CD4-positive, alpha-beta T cell treated with Interleukin-15 for 4 hours (primary cell): ENCODE measurements at places on chromosomes 6 and 20.

GRCh38 chr6:158009114-158009891 is 27.6 kb downstream of the SYNJ2 start:
- DNase-seq = peak; percentile 14

DNA sequence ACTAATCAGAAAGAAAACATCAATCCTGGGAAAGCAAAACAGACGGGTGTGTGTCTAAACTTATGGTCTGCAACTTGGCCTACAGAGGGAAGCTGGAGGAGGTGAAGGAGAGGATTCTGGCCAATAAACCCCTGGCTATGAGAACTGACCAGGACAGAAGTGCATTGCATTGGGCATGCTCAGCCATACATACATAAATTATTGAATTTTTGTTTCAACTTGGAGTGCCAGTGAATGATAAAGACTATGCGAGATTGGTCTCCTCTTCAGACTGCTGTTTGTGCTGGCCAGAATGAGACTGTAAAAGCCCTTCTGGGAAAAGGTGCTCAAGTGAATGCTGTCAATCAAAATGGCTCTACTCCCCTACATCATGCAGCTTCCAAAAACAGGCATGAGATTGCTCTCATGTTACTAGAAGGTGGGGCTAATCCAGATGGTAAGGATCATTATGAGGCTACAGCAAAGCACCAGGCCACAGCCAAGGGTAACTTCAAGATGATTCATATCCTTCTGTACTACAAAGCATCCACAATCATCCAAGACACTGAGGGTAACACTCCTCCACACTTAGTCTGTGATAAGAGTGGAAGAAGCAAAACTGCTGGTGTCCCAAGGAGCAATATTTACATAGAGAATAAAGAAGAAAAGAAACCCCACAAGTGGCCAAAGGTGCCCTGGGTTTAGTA is 17.4 kb downstream of the ADNP start:
- DNase-seq = peak; percentile 20

DNA sequence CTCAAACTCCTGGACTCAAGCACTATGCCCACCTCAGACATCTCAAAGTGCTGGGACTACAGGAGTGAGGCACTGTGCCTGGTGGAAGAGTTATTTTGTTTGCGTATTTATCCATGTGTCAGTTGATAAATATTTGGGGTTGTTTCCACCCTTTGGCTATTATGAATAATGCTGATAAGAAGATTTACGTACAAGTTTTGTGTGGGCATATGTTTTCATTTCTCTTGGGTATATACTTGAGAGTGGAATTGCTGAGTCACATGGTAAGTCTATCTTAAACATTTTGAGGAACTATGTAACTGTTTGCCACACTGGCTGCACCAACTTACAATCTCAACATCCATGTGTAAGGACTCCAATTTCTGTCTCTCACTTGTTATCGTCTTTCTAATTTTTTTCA is 200.3 kb downstream of the RNGTT start:
- no peak for DNase-seq

DNA sequence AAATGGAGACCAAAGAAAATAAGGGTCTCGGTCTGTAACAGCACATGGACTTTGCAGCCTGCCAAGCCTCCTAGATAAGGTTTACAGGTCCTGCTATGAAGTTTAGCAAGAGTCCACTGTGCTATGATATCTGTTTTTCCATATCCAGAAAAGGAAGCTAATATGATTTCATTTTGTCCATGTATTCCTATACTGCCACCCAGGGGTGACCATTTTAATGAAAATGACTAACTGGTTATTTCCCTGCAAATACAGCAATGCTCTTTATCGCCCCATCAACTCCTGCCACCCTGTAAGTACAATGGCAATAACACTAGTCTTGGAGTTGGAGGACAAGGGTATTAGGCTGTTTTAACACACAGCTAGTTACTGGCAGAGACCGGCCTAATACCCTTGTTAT is 115.2 kb upstream of the GLP1R start:
- DNase-seq = peak; percentile 10

- DNase-seq = peak; percentile 95
Observed at GRCh38 chr6:43427406-43428111, at the start of gene ABCC10. Gene ABCC10 (plus strand): TSS chr6:43427541. CDS start chr6:43427979, 438 bp downstream.

GRCh38 chr6:17042422-17043147 is 59.3 kb upstream of the STMND1 start:
- no peak for DNase-seq

- no peak for DNase-seq
Observed at GRCh38 chr6:69784595-69785377, 12.0 kb downstream of the LMBRD1 start.

GRCh38 chr20:49987015-49987867 is 4.5 kb downstream of the SNAI1 start:
- no peak for DNase-seq

DNA sequence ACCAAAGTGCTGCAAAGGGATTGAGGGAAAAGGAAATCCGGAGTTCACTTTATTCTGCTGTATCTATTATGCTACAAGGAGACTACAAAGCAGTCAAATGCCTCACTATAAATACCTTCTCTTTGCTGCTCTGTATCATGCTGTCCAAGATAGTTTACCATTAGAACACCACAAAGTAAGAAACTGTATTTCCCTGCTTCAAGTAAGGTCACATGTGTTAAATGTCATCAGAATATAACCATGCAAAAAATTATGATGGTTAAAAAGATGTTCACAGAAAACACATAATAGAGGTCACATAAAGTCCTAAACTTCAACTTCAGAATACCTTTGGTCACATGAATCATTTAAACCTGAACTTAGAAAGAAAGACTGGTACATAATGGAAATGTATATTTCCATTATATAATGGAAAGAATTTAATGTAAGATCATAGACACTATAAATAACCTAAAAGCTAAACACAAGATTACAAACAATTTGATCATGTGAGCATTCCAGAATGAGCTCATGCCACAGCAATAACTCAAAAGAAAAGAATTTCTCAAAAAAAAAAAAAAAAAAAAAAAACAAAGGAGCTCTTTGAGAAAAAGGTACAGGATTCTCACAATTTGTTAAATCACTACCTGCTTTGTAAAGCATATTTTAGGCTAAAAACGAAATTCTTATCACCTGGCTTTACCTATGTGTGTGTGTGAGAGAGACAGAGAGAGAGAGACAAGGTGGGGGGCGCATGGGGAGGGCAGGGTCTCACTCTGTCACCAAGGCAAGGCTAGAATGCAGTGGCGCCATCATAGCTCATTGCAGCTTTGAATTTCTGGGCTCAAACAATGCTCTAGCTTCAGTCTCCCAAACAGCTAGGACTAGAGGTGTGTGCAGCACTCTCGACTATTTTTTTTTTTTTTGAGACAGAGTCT is 58.7 kb downstream of the KIF13A start:
- no peak for DNase-seq

DNA sequence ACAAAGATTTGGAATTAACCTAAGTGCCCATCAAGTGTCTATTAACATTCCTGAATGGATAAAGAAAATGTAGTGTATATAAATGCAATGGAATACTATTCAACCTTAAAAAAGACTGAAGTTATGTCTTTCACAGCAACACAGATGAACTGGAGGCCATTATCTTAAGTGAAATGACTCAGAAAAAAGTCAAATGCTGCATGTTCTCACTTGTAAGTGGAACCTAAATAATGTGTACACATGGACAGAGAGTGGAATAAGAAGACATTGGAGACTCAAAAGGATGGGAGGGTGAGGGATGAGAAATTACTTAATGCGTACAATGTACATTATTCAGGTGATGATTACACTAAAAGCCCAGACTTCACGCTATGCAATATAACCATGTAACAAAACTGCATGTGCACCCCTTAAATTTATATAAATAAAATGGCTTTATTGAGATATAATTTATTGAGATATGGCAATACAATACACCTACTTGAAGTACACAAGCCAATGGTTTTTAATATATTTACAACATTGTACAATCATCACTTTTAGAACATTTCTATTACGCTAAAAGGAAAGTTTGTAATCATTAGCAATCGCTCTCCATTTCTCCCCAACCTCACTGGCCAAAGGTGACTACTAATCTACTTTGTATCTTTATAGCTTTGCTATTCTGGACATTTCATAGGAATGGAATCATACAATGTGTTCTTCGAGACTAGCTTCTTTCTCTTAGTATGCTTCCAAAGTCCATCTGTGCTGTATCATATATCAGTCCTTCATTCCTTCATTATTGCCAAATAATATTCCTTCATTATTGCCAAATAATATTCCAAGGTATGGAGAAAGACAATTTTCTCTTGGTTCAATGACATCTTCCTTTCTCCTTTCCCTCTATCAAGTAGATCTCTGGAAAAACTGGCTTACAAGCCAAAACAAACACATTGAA is 5.8 kb downstream of the STX7 start:
- DNase-seq = no peak

DNA sequence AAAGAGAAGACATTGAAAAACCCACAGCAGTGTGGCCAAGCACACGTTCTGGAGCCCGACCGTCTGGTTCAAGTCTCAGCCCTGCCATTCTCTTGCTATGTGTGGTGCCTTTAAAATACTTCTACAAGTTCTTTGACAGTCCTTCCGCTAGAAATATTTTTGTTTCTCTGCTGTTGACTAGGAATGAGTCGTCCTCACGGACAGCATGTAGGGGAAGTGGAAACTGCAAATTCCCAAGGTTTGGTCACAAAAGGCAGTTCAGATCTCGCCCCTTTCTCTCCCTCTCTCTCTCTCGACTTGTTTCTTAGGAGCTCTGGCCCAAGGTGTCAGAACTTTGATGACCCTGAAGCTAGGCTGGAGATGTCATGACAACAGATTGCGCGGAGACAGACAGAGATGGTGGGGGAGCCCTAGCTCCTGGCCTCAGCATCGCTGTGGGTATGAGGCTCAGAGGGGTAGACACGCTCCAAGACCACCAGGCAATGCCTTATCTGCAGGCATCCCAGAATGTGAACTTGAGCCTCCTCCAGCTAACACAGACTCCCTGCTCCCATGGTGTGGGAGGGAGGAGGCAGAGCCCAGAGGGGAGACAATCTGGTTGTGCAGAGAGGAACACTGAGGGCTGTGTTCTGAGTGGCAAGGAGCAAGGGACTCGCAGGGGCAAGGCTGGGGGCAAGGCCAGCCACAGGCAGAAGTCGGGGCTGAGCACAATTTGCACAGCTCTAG is 368.9 kb upstream of the SULF2 start:
- no peak for DNase-seq

- no peak for DNase-seq
Observed at GRCh38 chr20:33851842-33852466, 40.8 kb downstream of the CHMP4B start.

GRCh38 chr6:12849809-12850198 is 133.2 kb downstream of the PHACTR1 start:
- DNase-seq = no peak

GRCh38 chr6:1789092-1789491 is 179.4 kb downstream of the FOXC1 start:
- DNase-seq = no peak

DNA sequence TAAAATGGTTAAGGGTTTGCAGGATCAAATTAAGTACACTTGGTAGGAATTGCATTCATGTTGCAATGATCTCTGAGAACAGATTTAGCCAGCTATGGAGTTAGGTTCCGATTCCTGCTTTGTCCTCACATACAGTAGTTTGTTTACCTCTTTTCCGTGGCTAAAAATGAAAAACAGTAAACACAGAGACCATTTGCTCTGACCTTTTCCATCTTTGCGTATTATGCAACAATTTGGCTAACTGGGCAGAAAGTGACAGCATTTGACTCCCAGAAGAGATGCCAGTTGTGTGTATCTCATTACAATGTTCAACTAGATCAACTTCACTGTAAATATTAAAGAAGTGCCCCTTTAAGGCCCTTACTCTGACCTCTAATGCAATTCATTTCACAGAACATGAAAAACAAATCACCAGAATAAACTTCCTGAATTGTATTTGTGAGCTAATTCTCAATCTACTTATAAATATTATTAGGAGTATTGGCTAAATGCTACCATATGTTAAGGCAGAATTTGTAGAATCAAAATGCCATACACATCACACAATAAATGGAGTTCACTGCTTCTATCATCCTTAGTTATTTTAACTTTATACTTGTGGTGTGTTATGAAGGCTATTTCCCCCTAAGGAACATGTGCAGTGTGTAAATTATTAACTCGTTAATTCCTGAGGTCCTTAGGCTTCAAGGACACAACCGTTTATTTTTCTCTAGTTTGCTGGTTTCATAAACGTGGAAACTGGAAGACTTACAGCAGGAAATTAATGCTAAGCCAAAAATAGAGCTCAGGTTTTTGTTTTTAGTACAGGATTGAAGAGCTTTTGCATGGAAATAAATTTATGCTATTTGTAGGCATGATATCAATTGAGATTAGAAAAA is 380.7 kb upstream of the CITED2 start:
- DNase-seq = no peak

GRCh38 chr6:7390226-7390878 is 744 bp downstream of the RIOK1 start:
- DNase-seq = peak; percentile 45

DNA sequence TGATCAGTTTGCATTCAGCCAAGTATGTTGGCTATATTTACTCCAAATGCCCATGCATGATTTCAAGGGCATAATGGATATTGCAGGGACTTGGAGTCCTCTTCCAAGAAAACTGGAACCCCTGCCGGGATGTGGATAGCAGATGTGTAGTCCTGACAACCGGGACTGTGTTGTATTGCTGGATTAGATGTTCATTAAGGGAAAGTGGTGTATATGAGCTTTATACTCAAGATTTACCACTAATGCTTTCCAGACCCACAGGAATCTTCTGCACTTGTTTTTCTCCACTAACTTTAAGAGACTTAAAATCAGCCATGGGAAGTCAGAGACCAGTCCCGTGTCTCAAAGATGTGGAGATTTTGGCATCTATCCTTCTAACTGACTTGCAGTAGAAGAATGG is 770.9 kb downstream of the HDGFL1 start:
- DNase-seq = no peak

DNA sequence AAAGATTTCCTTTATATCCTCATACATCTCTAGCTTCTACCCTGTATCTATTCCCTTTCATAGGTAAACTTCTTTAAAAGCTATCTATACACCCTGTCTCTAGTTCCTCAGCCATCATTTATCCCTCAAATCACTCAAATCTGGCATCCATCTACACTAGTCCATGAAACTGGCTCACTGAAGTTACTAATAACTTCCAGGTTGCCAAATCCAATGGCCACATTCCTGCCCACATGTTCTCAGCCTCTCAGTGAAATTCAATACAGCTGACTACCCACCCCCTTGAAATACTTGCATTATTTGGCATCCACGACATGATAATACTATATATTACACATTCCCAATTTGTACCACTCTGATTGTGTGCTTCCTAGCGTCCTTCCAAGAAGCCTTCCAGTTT is 8.7 kb downstream of the REPS1 start:
- DNase-seq = no peak

- no peak for DNase-seq
Observed at GRCh38 chr6:54846857-54847674, 495 bp downstream of the FAM83B start.
